ENCODE measurements at places on chromosomes 6 and 20.
A peak's percentile ranks its signal among the peaks of the same experiment; 100 is the strongest.

- no peak for DNase-seq
These were observed 250.9 kb upstream of the POU3F2 start for GRCh38 chr6:98583506-98583905.

DNA sequence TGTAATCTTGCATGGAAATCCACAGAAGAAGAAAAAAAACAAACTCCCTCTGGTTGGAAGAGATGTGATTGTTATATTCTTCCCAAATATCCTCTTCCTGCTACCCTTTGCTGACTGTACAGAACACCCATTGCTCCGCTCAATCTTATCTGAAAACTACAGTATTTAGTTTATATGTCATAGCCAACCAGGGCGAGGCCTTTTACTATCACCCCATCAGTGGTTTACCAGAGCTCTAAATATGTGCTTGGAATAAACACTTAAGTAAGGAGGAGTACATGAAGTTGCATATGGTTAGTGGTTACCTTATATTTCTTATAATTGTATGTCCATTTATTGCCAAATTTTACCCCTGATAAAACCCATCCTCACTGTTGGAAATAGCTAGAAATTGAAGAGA is 12.2 kb downstream of the PRL start:
- no peak for DNase-seq

DNA sequence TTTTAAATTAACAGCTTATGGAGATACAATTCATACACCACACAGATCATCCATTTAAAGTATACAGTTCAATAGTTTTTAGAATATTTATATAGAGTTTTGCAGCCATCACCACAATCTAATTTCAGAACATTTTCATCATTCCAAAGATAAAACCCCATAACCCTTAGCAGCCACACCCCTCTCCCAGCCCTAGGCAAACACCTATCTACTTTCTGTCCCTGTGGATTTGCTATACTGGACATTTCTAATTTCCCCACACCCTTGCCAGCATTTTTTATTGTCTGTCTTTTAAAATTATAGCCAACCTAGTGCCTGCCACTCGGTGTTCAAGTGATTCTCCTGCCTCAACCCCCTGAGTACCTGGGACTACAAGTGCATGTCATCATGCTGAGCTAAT is 23.0 kb upstream of the AKAP7 start:
- no peak for DNase-seq

- DNase-seq, result peak; percentile 85
These were observed 81.0 kb downstream of the GPX5 start for GRCh38 chr6:28606424-28607391.
